ENCODE measurements at places on chromosomes 3 and 15. TPM values are rescaled to one million over a fixed set of nuclear protein-coding genes. Genes with fewer than 3 reads are reported as not detected.

The AGBL1 gene
- 0.18 TPM for polyA plus RNA-seq

The GOLGA6L7 gene
- 1.1 TPM for polyA plus RNA-seq

GRCh38 chr3:35422836-35423601 is 216.3 kb upstream of the ARPP21 start:
- DNase-seq, result no peak

DNA sequence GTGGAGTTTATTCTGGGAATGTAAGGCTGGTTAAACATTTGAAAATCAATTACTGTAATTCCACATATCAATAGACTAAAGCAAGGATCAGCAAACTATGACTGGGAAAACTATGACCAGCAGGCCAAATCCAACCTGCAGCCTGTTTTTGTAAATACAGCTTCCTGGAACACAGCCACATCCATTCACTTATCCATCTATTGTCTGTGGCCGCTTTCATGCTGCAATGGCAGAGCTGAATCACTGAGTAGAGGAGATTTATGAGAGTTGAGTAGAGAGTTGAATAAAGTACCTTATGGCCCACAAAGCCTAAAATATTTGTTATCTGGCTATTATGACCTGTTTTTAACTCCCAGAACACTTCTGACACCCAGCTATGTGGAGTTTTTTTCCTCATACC is 12.2 kb downstream of the MYLK start:
- DNase-seq, result no peak

- DNase-seq, result no peak
Observed at GRCh38 chr3:56855856-56856512, 54.2 kb upstream of the ARHGEF3 start.

- DNase-seq, result no peak
Observed at GRCh38 chr15:89576417-89576773, 1.1 kb downstream of the TICRR start.

- no peak for DNase-seq
Observed at GRCh38 chr15:91522605-91523332, 330.7 kb upstream of the SLCO3A1 start.

- no peak for DNase-seq
Observed at GRCh38 chr15:52085299-52085698, 27.3 kb downstream of the BCL2L10 start.

DNA sequence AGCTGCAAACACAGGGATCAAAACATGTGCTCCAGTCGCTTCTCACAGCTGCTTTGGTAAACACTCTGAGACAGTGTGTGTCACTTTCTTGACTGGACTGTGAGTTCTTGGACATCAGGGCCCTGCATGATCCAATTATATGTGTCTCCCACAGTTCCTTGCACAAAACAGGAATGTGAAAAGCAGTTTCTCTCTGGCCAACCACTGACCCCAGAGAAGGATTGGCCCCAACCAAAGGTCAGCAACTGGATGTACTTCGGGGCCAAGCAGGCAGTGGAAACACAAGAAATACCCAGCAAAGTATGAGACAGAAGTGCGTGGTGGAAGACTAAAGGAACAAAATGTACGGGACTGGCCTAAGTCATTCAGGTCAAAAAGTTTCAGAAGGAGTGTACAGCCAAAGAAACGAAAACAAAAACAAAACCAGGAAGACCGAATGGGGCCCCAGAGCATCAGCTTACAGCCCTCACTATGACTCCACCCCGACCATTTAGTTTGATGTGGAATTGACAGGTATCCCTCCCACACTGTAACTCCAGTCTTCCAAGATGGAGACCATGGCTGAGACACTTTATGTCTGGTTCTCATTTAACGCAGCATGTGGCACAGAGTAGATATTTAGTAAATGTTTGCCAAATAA is 76.7 kb upstream of the LPP start:
- DNase-seq, result no peak

All from left kidney (tissue), 8 donors.